ENCODE measurements at places on chromosomes 5 and 9.

DNA sequence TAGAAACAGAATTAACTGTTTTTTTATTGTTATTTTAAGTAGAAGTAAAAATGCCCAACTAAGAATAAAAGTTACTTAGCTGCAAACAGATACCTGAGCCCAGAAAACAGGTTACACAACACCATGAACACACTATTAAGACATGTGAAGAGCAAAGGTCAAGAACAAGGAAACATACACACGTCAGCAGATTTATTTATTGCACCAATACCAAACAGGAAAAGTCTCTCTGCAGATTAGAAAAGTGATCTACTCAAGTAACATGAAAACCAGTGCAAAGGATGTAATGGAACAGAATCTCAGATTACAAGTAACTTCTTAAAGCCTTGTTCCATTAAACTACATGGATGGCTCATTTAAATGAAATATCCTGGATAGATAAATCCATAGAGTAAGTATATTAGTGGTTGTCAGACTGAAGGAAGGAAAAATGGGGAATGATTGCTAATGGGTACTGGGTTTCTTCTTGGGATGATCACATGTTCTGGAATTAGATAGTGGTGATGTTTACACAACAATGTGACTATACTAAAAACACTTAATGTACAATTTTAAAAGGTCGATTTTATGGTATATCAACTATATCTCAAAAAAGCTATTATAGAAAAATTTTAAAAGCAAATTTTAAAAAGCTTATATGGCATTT is 6.1 kb downstream of the SAR1B start:
- DNase-seq: no peak

- no peak for DNase-seq
Measured at GRCh38 chr5:31027721-31028120, 165.8 kb upstream of the CDH6 start.

DNA sequence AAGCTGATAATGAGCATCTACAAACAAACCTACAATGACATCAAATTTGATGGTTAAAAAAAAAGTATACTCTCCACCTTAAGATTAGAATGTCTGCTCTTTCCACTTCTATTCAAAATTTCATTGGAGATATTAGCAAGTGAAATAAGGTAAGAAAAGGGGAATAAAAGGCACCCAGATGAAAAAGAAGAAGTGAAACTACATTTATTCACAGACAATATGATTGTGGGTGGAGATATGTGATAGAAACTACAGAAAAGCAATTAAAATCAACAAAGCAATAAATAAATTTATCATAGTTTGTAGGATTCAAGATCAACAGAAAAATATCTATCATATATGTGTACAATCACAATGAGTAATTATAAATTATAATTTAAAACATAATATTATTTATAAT is 395.1 kb upstream of the CCNH start:
- no peak for DNase-seq

GRCh38 chr9:31304576-31304975 is 1079.9 kb upstream of the ACO1 start:
- DNase-seq: no peak

DNA sequence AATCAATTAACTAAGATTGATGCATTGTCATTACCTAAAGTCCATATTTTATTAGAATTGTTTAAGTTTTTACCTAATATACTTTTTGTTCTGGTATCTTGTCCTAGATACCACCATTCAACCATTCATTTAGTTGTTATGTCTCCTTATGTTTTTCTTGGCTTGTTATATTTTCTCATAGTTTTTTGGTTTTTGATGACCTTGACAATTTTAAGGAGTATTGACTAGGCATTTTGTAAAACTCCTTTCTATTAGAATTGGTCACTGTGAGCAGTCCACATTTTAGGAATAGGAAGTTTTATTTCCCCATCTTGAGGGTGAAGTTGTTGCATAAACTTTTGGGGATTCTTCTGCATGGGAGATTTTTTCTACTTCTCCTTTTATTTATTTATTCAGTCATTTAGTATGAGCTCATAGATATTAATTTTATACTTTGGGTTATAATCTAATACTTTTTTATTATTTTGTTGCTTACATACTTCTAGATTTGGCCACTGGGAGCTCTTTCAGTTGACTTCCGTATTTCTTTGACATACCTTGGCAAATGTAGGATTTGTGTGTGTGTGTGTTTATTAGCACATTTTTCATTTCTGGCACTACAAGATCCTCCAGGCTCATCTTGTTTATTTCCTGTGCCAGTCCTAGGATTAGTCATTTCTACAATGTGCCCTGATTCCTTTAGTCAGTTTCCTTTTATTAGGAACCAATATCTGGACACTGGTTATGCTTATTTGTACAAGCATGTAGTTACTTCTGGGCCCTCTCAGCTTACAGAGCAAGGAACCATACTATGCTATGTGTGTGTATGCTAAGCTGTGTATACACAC is 134.9 kb upstream of the CDKN2B start:
- DNase-seq: no peak

DNA sequence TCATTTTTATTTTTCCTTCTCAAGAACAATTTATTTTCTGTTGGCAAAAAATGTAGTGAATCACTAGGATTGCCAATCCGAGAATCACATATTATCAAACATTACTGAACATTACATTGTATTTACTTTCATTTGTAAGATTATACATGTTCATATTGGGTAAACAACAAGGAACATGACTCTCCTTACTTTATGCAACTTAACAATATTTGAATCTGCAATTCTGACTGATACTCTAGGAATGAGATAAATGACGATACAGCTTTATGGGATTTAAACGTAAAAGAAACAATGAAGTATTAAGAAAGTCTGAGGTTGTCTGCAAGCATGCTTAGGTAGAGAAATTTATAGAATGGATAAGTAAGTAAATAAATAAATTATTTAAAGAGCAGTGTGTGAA is 2302.9 kb downstream of the MAT2B start:
- DNase-seq: no peak

DNA sequence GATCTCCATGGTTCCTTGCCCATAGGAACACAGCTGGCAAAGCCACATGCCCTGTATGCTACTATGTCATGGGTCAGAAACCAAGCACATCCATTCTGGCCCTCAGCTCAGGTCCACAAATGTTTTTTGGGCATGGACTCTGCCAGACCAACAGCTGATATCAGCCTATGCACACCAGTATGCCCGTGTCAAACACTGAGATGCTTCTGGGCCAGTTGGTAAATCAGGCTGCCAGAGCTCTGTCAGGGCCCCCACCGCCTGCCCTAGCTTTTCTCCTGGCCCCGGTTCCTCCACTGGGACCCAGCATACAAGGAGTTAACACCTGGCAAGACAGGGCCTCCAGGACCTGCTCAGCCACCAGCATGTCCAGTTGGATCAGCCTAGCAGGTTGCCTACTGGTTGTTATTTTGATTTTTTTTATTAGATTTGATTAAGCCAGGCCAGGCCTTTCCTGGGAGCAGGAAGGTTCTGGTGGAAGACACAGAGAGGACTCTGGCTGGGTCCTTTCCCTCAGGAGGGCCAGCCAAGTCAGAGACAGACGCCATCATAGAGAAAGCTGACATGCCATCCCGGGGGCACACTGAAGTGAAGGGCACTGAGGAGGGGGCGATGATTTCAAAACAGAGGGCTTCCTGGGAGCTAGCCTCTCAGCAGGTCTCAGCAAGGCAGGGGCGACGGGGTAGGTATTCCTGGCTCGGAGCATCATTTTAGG is 65.8 kb downstream of the TSTD2 start:
- no peak for DNase-seq

DNA sequence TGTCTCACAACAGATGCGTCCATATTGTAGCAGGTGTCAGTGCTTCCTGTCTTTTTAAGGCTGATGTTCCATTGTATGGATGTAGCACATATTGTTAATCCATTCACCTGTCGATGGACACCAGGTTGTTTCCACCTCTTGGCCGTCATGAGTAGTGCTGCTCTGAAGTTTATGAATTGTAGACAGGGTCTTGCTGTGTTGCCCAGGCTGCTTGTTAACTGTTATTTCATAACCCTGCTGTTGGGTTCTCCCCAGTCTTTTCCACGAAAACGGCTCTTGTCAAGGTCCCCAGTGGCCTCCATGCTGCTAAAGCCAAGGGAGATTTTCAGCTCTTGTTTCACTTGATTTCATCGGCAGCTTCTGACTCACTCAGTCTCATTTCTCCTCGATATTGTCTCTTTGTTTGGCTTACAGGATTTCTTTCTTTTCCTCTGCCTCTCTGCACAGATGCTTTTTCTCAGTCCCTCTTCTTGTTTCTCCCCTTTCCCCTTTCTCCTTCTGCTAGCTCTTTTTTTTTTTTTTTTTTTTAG is 12.1 kb upstream of the PSD2 start:
- DNase-seq: no peak

- peak; percentile 14 for DNase-seq
Measured at GRCh38 chr5:90421136-90421535, 11.6 kb upstream of the CETN3 start.

DNA sequence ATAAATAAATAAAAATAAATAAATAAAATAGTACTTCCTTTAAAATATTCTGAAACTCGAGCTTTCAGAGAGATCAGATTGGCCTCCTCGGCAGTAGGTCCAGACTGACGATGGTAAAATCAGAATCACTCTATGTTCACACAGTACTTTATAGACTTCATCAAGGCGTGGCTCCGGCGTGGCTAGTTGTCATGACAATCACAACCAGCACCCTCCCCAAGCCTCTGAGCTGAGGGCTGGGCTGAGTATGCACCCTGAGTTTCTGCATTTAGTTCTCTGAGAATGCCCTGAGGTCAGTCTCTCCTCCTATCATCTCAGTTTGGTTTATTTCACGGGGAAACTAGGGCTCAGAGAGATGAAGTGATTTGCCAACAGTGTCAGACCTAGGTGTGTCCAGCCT is 43.3 kb upstream of the BARHL1 start:
- no peak for DNase-seq

GRCh38 chr5:133825631-133826289 is 142.7 kb downstream of the C5orf15 start:
- DNase-seq: peak; percentile 89

DNA sequence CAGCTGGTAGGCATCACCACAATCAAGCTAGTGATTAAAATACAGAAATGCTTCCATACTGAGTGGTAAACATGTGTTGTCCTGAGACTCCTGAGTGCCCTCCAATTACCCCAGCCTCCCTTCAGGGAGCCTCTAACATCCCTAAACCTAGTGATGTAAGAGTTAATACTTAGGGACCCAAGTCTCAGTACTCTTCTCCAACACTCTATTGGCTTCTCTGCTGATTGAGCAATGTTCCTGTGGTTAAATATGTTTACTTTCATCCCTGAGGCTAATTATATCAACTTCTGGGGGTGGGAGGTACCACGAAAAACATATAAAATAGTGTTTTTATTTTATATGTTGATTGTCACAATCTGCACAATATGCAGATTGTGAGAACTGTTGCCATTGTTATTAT is 5.0 kb downstream of the GRXCR2 start:
- DNase-seq: no peak

GRCh38 chr9:116718111-116718510 is 31.0 kb downstream of the TRIM32 start:
- no peak for DNase-seq

- no peak for DNase-seq
Measured at GRCh38 chr5:91794455-91794854, 411.3 kb upstream of the ARRDC3 start.

GRCh38 chr9:72043576-72043975 is 16.8 kb downstream of the C9orf57 start:
- no peak for DNase-seq

DNA sequence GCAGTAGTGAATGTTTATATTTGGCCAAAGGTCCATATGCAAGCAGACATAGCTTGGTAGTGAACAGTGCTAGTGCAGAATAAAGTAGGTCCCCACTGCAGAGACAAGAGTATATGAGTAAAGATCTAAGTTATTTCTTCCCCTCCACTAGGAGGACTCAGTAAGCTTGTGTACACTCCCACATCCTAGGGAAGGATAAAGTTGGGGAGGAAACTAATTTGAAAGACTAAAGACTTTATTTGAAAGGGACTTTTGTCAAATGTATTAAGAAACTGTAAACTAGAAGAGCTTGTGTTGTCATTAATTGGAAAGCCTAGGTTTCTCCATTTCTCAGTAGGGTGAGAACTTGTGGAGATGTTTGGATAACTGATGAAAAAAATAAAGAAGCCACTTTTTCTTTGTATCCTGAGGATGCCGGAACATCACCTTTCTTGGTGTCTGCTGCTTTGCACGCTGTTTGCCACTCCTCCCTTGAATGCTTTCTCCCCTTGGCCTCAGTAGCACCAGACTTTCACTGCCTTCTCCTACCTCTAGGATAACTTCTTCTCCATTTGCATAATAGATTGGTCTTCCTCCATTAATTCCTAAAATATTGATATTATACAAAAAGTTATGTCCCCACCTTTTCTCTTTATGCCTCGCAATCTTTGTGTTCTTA is 329.0 kb downstream of the PARP8 start:
- no peak for DNase-seq

GRCh38 chr5:1292139-1292538 is 2.7 kb downstream of the TERT start:
- DNase-seq: no peak

GRCh38 chr5:149611326-149611725 is 30.0 kb downstream of the ARHGEF37 start:
- DNase-seq: no peak

DNA sequence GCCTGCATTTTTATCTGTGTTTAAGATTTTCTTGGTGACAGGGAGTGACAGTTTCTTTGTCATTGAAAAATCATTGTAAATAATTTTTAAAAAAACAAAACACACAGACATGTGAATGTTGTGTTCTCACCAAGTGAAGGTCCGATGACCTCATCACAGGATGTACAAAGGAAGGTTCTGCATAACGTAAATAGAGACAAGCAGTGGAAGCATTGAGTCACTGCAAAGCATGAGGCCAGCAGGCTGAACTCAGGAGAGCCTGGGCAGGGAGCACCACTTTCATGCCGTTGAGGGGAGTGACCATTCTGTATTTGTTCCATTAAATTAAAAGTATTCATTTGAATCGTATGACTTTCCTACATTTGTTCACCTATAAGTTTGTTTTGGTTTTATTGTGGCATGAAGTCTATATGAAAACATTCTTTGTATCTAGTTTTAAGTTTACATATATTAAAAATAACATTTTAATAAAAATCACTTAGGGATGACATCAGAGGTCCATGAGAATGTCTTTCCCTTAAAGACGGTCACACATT is 70.4 kb upstream of the TLE1 start:
- no peak for DNase-seq

- no peak for DNase-seq
Measured at GRCh38 chr5:135565266-135565665, 13.5 kb downstream of the CXCL14 start.
